Keratinocyte (primary cell): ENCODE measurements at places on chromosomes 6 and 20. TPM values are rescaled to one million over a fixed set of nuclear protein-coding genes. Genes with fewer than 3 reads are reported as not detected.

DNA sequence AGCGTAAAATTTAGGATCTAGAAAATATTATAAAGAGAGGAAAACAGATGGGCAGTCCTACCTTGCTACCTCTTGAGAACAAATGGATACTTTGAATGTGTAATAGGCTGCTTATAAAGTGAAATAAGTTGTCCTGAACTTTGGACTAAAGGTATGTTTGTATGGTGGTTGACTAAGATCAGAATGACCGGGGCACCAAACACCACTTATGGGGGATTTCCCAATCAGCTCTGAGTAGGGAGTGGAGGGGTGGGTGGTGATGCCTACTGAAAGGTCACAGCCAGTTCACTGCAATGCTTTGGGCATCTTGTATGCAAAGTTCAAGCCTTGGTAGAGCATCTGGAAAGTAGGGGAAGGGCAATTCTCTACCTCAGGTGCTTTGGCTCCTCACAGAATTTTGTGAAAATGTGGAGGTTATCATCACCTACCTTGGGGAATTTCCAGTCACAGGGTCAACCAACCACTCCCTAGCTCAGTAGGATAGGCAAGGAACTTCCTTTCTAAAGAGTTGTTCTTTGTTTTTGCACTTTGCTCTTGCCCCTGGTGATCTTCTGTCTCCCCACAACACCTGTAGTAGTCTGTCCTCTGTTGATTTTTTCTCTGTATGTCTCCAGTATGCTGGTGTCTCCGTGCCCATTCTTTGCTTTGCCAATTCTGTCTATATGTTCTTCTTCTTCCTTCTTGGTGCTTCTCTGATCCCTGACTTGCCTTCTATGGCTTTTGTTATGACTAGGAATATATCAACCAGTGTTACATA, at the start of gene TRIM31:
Gene TRIM31 (minus strand): TSS at position 88 of the 757 bp plus-strand sequence. CDS start 285 bp downstream, outside the sequence.
- no peak for DNase-seq

DNA sequence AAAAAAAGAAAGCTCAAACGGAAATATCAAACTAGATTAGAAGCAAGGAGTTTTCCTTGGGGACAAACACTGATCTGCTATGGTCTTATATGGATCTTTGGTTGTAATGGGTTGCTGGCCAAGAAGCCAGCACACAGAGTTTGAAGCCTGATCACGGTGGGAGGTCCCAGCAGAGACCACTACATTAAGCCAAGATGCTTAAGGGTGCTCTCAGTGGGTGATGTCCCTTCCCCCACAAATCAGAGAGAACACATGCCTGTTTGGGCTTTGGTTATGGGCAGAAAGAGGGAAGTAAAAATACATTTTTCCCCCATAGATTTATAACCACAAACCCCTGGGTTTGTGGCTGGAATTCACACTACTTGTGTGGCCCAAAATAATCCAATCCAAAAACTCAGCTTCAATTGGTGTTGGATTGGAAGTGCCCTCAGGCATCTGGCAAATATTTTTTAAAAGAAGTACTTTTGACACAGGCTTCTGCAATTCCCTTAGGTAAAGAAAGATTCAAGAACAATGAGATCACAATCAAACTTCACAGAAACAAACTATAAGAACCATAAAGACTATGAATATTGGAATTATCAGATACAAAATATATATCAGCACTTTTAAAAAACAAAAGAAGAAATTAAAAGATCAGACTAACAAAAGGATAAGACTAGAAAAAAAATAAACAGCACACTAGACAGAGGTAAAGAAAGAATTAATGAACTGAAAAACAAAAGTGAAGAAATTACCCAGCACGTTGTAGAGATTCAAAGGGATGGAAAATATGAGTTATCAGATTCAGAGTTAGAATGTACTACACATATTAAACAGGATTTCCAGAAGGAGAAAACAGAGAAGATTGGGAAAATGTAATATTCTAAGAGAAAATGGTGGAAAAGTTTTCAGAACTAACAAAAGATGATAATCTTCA, 44.7 kb downstream of the ESF1 start:
- DNase-seq, result no peak

DNA sequence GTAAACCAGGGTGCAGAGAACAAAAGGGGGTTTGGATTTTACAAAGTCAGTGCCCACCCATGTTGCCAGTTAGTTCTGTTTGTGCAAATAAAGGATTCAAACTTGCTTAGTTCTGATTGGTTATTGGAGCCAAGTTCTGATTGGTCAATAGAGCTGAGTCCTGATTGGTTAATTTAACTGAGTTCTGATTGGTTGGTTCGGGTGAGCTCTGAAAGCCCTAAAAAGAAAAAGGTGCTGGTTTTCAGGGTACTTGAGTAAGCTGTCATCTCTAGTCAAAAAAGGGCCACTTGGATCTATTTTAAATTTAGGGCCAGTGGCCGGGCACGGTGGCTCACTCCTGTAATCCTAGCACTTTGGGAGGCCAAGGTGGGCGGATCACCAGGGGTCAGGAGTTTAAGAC, 47.6 kb downstream of the SCGN start:
- no peak for DNase-seq

GRCh38 chr20:45949542-45950329, 15.3 kb downstream of the PCIF1 start:
- DNase-seq, result no peak

BACH2 gene
- 0.50 to 0.76 TPM (median 0.62 TPM) in 3 replicates for polyA plus RNA-seq
